ENCODE measurements at places on chromosomes 16 and 17.

DNA sequence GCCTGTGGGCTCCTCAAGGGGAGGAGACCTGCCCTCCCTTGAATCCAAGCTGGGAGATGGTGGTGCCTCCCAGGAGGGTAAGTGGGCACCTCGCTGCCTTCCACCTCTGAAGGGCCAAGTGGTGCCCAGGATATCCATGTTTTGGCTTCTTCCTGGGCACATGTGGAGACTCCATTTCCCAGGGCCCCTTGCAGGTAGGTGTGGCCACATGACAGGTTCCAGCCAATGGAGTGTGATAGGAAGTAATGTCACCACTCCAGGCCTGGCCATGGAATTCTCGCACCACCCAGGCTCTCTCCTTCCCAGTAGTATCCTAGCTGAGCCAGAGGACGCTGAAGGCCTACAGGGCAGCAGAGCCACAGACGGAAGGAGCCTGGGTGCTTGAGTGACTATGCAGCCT lies 17.6 kb upstream of the PEMT start:
- no peak for DNase-seq

DNA sequence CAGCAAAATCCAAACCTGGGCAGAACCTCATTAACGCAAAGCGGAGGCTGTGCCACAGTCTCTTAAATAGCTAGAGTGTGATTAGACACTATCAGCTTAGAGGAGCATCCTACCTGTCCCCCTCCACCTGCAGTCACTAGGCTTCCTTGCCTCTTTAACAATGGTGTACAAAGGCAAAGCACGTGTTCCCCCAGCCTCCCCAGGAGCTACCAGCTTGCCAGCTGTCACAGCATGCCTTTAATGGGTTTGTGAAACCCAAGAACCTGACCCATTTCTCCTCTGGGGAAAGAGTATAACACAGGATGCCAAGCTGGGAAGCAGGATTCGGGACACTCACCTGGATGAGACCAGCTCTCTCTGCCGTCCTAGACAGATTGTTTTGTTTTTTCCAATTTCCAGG lies 37.2 kb upstream of the TBX2 start:
- no peak for DNase-seq

- no peak for DNase-seq
These were observed 6.4 kb downstream of the CMTM2 start for GRCh38 chr16:66585481-66586239.

GRCh38 chr17:10198509-10199249 lies at the start of gene GAS7:
TSS of gene GAS7 (minus strand) at chr17:10198606.
- peak; percentile 42 for DNase-seq

DNA sequence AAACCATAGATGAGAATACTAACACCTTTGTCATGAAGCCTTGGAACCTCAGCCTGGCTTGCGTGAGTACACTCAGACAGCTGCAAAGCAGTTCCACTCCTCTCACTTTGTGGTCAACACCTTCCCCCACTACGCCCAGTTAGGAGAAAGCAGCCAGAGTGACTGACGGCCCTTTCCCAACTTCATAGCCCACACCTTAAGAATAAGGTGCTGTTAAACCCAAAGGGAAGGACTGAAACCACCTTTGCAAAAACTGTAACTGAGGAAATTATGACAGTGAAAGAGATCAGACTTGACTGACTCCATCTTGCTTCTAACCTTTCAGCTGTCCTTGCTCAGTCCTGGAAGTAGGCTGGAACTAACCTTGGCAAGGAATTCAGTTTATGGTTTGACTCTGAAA lies 13.7 kb downstream of the N4BP1 start:
- no peak for DNase-seq

GRCh38 chr17:63805591-63805990 lies 21.6 kb upstream of the PSMC5 start:
- no peak for DNase-seq

GRCh38 chr16:88545781-88546180 lies 24.4 kb upstream of the ZC3H18 start:
- no peak for DNase-seq

DNA sequence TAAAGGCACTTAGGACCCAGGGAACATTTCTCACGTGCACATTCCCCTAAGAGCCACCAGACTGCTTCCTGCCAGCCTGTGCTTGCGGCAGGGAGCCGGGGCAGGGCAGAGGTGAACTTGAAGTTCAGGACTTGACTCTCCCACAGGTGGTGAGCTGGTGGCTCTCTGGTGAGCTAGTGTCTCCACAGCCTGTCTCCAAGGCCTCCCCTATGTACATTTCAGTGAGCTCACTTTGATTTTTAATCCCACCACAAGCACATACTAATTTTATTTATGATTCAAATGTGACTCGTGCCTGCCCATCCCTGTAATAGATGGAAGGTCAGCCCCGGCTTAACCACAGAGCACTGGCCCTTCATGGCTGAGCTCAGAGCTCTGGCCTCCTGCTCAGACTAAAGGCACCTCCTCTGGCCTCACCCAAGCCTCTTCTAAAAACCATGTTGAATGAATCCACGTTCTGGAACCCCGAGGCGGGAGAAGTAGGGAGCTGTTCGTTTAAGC lies 9.2 kb downstream of the SNN start:
- DNase-seq, result no peak

GRCh38 chr17:45984368-45984767 lies 14.7 kb upstream of the STH start:
- no peak for DNase-seq

GRCh38 chr17:9279893-9280292 lies 258.6 kb downstream of the NTN1 start:
- DNase-seq, result no peak

GRCh38 chr17:16027708-16028584 lies 28.3 kb downstream of the TTC19 start:
- DNase-seq, result no peak

GRCh38 chr16:77761204-77761603 lies 27.2 kb upstream of the VAT1L start:
- no peak for DNase-seq

GRCh38 chr17:39208136-39208535 lies 8.1 kb downstream of the RPL19 start:
- no peak for DNase-seq

- DNase-seq, result no peak
These were observed 482.5 kb upstream of the CDH5 start for GRCh38 chr16:65884018-65884417.

DNA sequence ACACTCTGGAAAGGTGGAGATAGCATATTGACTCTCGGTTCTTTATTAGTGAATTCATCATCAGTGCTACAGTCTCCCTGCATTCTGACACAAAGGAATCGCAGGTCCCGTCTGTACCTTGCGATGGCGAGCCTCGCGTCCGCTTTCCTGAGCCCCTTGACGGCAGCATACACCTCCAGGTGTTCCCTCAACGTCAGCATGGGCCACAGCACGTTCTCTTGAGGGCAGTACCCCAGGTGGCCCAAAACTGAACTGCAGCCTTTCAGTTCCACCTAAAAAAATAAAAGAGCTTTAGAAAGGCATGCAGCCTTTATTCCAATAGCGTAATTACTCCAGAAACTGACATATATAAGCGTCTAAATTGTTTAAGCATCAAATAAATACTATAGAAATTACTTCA lies 24.2 kb upstream of the ABCA9 start:
- no peak for DNase-seq

DNA sequence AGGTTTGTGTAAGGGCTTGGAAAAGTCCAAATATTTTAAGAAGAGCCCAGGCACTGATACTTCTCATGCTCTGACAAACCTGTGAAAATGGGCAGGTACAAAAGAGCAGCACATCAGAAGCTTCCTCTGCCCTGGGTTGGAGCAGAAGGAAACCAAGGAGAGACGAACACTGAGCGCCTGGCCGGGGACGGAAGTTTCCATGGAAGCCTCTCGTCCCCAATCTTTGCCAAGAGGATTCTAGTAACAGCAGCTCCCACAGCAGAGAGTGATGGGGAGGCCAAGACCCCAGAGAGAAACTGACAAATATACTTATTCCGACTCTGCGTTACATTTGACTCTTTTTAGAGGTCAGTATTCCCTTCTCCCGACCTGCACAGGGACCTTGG lies 268.5 kb downstream of the C16orf95 start:
- DNase-seq, result no peak

DNA sequence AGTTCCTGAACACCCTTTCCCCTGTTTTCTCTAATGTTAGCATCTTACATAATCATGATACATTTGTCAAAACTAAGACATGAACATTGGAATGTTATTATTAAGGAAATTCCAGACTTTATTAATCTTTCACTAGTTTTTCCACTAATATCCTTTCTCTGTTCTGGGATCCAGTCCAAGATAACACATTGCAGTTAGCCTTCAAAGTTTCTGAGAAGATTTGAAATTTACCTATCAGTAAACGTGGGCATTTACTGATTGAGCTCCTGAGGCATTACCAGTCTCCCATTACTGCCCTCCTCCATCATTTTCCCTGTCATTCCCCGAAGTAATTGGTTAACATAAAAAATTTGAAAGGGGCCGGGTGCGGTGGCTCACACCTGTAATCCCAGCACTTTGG lies 5.7 kb upstream of the CD300LG start:
- no peak for DNase-seq

GRCh38 chr17:45147581-45148182 lies 593 bp upstream of the HEXIM1 start:
- peak; percentile 91 for DNase-seq

GRCh38 chr17:80839970-80840369 lies 151.7 kb upstream of the CHMP6 start:
- no peak for DNase-seq

DNA sequence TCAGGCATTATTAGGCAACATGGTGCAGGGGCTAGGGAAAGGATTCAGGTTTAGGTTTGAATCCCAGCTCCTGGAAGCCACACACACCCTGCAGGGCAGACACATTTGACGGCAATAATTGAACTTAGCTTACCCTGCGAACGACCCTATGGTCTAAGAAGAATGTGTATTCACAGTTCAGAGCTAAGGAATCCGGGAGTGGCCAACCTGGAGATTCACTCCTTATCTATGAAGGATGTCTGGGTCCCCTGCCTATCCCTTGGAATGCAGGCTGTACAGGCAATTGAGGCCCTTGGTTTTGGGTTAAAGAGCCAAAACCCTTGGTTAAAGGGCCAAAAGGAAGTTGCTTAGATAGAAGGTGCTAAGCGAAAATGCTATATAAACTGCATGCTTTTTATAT lies 2.9 kb upstream of the SYT17 start:
- DNase-seq, result no peak

GRCh38 chr16:11094075-11094856 lies 149.9 kb downstream of the CLEC16A start:
- no peak for DNase-seq

DNA sequence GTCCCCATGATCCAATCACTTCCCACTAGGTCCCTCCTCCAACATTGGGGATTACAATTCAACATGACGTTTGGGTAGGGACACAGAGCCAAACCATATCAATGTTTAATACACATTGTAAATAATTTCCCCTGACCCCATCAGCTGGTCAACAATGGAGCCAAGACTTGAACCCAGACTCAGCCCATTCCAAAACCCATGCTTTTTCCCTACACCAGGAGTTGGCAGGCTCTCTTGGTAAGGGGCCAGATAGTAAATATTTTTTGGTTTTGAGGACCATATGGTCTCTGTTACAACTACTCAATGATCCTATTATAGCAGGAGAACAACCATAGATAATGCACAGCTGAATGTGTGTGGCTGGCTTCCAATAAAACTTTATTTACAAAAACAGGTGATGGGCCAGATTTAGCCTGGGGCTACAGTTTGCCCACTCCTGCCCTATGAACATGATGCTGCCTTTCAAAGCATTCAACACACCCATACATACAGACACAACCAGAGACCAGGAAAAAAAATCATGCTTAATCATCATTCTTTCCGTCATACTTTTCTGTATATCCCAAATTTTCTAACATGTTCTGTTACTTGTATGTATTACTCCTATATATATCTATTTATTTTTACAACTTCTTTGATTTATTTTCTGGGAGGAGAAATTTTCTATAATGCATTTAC lies 22.1 kb upstream of the MSI2 start:
- no peak for DNase-seq

DNA sequence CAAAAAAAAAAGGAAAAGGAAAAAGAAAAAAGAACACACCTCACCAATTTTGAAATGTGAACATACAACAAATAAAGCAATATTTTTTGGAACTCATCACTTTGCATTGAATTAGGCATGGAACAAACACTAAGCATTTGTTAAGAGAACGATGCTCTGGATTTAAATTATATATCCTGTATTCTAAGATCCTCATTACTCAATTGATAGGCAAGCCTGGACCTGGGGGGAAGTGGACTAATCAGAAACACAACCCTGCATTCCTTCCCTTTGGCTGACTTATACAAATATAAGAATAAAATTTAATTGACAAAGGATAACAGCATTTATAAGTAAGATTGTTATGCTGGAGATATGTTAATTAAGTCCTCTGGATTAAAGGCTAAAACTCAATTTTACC lies 2.2 kb downstream of the GJC1 start:
- no peak for DNase-seq

DNA sequence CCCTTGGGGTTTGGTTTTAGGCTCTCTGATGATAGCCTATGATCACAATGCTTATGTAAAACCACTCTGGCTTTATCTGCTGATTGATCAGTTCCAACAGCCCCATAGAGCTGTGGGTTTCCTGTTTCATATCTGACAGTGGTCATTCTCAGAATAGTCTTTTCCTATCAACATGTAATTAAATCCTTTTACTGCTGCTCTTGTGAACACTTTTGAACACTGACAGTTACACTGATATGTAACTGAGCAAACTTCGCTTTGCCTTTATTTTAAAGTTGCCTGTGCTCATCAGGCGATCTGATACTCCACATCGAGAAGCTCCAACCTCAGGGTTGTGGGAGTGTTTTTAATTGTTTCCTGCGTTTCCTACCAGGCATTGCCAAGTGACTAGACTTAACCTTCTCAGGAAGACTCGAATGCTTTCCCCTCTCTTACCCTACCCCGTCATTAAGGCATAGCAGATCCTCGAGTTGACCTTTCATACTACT lies 17.3 kb upstream of the CLEC18B start:
- no peak for DNase-seq

- DNase-seq, result no peak
These were observed 33.1 kb downstream of the N4BP1 start for GRCh38 chr16:48576927-48577326.

DNA sequence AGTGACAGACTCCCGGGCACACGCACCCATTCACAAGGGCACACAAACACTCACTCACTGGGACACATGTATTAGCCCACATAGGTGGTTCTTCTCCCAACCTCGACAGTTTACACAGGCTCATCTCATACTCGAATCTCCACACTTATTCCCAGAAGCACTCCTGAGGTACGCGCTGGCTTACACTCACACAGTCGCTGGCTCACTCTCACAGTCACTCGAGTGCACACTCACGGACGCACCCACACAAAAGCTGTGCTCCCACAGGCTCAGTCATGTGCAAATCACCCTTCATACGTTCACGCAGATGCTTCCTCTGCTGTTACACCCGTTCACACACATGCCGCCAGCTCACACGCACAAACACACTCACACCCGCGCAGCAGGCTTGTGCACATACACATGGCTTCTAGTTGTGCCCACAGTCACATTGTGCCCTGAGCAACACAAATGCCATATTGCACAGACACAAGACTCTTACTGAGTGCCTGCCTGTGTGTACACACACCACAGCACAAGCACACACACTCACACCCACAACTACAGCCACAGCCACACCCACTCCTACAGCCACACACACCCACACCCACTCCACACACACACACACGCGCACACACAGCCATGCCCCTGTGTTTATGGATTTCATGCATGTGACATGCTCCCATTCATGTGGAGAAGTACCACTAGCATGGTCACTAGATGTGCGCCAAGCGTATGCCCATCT lies 8.4 kb upstream of the PRR29 start:
- no peak for DNase-seq
